ENCODE measurements at places on chromosomes 12 and 14.

GRCh38 chr12:7210642-7211151 lies 21.2 kb downstream of the PEX5 start:
- DNase-seq, result no peak

GRCh38 chr12:76422543-76423438 lies 74.6 kb upstream of the BBS10 start:
- no peak for DNase-seq

DNA sequence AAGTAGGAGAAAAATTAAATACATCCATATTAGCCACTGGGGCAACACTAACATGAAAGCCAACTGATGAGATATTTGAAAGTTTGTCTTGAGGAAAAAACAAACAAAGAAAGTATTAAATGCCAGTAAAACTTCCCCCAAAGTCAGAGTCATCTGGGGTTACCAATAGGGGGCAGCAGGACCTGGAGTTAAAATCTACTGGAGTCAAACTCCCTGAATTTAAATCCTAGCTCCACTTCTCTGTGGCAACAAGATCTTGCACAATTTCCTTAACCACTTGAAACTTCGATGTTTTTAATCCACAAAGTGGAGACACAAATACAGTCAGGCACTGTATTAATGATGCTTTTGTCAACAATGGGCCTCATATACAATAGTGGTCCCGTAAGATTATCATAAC lies 14.4 kb downstream of the PLEKHG7 start:
- DNase-seq, result no peak

GRCh38 chr14:100914597-100915021 lies 11.1 kb upstream of the RTL1 start:
- DNase-seq, result no peak

GRCh38 chr12:13233830-13234641 lies 37.5 kb downstream of the EMP1 start:
- no peak for DNase-seq

DNA sequence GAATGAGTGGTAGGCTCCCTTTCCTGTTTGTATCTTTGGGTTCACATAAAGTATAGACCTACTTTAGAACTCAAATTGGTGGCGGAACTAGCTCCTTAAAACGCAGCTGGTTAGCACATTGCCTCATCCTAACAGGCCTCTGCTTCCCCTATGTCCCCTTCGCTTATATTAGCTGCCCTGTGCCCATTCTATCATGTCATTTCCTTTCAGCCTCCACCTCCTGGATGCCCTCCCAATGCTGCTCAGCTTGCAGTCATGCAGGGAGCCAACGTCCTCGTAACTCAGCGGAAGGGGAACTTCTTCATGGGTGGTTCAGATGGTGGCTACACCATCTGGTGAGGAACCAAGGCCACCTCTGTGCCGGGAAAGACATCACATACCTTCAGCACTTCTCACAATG lies 3.5 kb downstream of the DAZAP2 start:
- no peak for DNase-seq

- no peak for DNase-seq
Observed at GRCh38 chr12:6452245-6452943, 552 bp downstream of the TAPBPL start.

DNA sequence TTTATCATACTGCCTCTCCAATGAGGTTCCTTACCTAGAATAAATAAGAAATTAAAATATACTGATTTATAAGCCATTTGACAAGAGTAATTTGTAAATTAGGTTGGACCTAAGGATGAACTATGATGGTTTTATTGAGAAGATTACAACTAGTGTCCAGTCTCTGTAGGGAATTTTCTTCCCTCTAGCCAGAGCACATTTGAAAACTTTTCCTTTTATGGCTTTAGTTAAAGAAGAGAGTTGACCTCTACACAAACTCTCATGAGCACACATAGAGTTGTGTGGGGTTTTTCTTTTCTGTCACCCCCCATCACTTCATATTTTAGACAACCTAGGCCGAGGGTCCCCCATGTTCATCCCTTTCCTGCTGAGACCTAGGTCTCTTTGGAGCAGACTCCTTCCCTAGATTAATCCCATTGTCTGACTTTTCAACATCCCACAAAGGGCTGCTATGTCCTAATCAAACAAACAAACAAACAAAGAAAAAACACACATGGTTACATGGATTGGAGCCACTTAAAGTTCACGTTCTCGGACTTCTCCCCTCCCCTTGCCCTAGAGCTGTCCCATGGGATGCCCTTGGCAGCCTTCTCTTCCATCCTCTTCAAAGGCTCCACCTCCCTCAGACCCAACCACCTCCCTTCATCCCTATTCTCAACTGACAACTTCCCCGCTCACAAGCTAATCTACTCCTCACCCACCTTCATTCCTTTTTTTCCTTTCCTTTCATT lies 40.7 kb downstream of the GPR135 start:
- DNase-seq, result no peak

GRCh38 chr12:52358575-52359350 lies 8.5 kb downstream of the KRT85 start:
- no peak for DNase-seq

- DNase-seq, result no peak
Observed at GRCh38 chr12:106042037-106042436, 96.7 kb downstream of the NUAK1 start.

GRCh38 chr12:109510196-109510595 lies 32.8 kb downstream of the UBE3B start:
- no peak for DNase-seq

DNA sequence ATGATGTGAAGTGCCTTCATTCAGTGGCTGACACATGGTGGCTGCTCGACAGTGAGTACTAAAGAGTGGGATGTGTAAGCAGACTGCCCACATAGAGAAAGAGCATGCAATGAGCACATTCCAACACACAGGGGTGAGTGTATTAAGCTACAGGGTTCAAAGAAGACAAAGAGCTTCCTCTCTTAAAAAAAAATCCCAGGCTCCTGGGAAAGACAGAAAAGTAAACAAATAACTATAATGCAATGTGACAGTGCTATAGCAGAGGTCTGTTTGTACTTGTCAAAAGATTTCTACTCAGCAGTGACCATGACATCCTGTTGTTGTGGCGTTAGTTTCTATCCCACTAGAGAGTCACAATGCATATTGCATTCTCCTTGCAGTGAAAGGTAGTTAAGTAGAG lies 12.4 kb upstream of the PCNX1 start:
- DNase-seq, result no peak

DNA sequence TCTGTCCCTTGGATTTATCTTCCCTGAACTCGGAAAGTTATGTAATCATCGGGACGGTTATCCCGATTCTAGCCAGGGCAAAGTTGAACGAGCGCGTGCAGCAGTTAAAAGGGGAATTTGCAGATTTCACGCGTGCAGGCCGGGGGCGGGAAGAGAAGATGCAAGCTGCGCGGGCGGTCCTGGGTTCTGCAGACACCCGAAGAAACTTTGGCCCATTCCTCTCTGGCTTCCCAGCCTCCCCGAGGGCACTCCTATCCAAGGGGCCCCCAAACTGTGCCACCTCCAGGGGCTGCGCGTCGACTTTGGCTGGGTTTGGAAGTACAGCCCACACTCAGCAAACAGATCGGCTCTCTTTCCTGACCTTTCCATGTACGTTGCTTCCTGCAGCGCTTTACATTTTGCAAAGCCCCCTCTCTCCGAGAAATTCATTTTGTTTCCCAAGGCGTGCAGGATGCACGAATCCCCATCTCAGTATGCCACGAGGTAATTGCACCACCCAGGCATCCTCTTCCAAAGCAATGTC lies 941 bp upstream of the PPP1CC start:
- DNase-seq, result no peak

- DNase-seq, result no peak
Observed at GRCh38 chr12:112599871-112600270, 181.1 kb downstream of the PTPN11 start.

DNA sequence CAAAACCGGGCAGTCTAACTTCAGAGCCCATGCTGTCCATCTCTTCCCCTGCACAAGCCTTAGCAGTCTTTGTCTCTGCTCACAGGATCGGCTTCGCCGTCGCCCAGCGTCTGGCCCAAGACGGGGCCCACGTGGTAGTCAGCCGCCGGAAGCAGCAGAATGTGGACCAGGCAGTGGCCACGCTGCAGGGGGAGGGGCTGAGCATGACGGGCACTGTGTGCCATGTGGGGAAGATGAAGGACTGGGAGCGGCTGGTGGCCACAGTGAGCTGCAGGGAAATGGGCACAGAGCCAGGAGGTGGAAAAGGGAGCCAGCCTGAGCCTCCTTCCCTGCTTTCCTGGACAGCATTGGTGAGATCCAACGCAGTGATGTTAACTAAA lies 14.2 kb upstream of the CARMIL3 start:
- no peak for DNase-seq

- no peak for DNase-seq
Observed at GRCh38 chr12:113463746-113464451, 7.8 kb downstream of the LHX5 start.

DNA sequence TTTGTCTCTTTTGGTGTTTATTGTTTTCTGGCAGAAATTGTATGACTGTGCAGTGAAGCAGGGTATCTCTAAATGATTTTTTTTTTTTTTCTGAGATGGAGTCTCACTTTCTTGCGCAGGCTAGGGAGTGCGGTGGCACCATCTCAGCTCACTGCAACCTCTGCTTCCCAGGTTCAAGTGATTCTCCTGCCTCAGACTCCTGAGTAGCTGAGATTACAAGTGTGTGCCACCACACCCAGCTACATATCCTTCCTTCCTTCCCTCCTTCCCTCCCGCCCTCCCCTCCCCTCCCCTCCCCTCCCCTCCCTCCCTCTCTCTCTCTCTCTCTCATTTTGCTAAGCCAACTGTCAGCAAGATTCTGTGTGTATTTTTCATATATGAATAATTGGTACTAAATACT lies 94.4 kb downstream of the PPHLN1 start:
- no peak for DNase-seq
